SJSA1 (cell line): ENCODE measurements at places on chromosomes 13 and 19.

GRCh38 chr13:99496184-99497142 is 4.8 kb upstream of the TM9SF2 start:
- no peaks in the 10 kb centered on the region for H3K27me3 ChIP-seq
- DNase-seq, result peak; percentile 99
- H3K4me3 ChIP-seq, result peak overlapping the region; percentile 43
- peak overlapping the region; percentile 71 for H3K27ac ChIP-seq

DNA sequence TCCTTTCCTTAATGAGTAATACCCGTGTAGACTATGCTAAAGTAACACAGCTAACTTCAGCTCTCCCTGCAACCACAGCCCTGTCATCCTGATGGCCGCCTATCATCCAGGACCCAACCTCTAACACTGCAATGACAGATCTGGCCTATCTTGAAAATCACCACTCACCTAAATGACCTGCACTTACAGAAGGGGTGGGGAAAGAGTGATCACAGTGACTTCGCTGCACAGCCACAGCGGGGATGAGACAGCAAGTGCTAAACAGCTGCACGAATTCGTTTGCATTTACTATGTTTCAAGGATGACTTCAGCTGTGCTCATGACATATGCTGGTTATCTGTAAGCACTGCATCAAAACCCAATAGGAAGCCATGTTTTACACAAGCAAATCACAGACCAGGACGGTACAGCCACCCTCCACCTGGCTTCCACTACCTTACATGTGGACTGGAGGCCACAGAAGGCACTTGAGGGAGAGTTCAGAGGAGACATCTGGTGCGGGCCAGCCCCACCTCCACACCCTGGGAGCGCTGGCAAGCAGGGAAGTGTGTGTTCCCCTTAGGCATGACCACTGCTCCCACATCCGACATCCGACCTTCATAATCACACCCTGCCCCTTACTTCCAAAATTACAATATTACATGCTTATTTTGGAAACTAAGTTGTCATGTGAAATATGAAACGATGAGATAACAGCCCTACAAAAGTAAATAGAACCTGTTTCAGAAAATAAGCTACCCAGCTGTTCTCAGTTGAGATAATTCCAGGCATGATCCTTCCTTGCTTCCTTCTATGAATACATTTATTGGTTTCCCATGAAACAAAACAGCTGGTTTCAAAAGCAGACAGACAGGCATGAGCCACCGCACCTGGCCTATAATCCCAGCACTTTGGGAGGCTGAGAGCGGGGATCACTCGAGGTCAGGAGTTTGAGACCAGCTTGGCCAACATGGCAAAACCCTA is 95.7 kb downstream of the STK24 start:
- H3K36me3 ChIP-seq, result peaks cover 13% of the 10 kb centered on the region
- H3K27ac ChIP-seq, result no peak overlapping the region
- no peaks in the 10 kb centered on the region for H3K27me3 ChIP-seq
- no peak overlapping the region for H3K4me3 ChIP-seq
- no peak for DNase-seq

DNA sequence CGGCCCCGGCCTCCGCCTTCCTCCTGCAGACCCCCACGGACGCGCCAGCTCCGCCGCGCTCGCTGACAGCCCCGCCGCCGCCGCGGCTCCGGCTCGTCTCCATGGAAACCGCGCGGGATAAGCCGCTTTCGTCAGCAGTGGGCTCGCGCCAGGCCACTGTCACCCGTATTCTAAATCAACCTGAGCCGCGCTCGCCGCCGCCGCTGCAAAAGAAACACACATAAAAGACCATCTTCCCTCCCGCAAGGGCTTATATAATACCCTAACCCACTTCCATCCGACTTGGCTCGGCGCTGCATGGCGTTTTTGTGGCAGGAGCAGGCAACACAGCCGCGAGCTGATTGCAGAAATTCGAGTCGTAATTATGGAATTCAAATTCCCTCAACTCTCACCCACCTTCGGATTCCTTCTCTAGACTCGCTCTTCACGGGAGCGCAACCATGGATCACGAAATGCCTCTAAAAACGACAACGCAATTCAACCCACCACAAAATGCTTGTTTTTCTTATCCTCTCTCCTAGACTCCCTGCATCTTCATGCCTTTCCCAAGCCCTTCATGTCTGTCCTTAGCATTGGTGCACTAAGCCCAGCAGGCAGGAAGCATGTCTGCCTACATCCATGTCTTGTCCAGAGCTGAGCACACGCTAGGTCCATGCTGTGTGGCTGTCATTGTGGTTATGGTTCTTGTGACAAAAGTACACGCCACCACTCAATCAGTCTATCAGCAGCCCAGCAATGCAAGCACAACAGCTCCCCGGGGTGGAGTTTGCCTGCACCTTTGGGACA is at the start of gene AMER2:
Gene AMER2, minus strand, starts transcription at position 772 of the 786 bp plus-strand sequence. Its CDS starts 669 bp downstream, at position 103.
- no peaks in the 10 kb centered on the region for H3K36me3 ChIP-seq
- H3K27me3 ChIP-seq, result peaks cover 54% of the 10 kb centered on the region
- no peak within 1 kb of the TSS for H3K27ac ChIP-seq
- H3K4me1 ChIP-seq, result peaks cover 9% of the 10 kb centered on the region; the same call in 1 of the 2 replicates
- no peak within 1 kb of the TSS for H3K4me3 ChIP-seq

- DNase-seq, result no peak
- H3K27me3 ChIP-seq, result no peaks in the 10 kb centered on the region
- no peaks in the 10 kb centered on the region for H3K4me1 ChIP-seq
- no peak overlapping the region for H3K27ac ChIP-seq
- no peak overlapping the region for H3K4me3 ChIP-seq
Observed at GRCh38 chr13:68810660-68811059, 1297.0 kb upstream of the ATXN8OS start.

DNA sequence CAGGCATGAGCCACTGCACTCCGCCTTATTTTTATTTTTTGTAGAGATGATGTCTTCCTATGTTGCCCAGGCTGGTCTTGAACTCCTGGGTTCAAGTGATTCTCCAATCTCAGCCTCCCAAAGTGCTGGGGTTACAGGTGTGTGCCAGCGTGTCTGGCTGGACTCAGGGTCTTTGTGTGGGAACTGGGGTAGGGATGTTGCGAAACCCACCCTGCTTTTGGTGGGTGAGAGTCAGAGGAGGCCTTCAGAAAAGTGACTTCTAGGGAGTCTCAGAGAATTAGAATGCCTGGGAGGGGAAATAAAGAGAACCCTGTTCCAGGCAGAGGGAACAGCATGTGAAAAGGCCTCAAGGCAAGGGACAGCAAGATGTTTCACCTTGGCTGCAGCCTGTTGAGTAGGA is 13.2 kb downstream of the TLE5 start:
- no peak overlapping the region for H3K4me3 ChIP-seq
- H3K27me3 ChIP-seq, result no peaks in the 10 kb centered on the region
- peaks cover 17% of the 10 kb centered on the region for H3K36me3 ChIP-seq
- peaks cover 5% of the 10 kb centered on the region for H3K4me1 ChIP-seq
- no peak overlapping the region for H3K27ac ChIP-seq
- no peak for DNase-seq

- no peak overlapping the region for H3K4me3 ChIP-seq
- peak; percentile 23 for DNase-seq
- H3K4me1 ChIP-seq, result peaks cover 6% of the 10 kb centered on the region
- no peak overlapping the region for H3K27ac ChIP-seq
- H3K27me3 ChIP-seq, result no peaks in the 10 kb centered on the region
Observed at GRCh38 chr13:41746259-41746658, 214.7 kb downstream of the VWA8 start.

DNA sequence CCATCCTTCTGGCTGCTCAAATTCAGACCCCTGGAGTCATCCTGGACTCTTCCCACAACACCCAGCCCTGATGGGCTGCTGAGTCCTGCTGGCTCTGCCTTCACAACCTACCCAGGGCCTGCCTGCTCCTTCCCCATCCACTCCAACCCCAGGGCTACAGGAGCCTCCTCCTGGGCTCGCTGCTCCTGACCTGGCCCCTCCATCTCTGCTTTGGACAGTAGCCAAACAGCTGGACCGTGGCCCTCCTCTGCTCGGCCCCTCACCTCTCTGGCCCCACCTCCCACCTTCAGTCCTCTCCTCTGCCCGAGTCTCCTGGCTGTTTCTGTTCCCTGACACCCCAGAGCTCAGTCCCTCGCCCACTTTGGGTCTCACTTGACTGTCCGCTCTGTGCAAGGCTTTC is 66.7 kb downstream of the CEBPG start:
- H3K27me3 ChIP-seq, result no peaks in the 10 kb centered on the region
- no peak overlapping the region for H3K27ac ChIP-seq
- H3K36me3 ChIP-seq, result peaks cover 11% of the 10 kb centered on the region
- H3K4me1 ChIP-seq, result peaks cover 3% of the 10 kb centered on the region

DNA sequence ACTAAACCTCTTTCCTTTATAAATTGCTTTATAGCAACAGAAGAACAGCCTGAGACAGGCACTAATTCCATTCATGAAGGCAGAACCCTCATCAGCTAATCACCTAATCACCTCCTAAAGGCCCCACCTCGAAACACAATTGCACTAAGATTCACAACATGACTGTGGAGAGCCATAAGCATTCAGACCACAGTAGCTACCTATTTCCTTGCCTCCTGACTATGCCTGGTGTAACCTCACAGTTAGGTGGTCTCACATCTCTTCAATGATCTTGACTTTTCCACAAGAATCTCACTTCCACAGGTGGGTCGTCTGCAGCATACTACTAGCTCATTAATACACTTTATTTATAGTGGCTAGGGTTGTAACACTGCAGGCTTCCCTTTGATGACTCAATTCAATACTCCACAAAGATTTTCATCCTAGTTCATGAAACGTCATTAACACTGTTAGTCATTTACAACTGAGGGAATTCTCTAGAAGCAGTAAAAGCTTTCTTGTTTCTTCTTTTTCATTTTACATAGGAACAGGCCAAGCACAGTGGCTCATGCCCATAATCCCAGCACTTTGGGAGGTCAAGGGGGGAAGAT is 27.1 kb downstream of the STK24 start:
- H3K27ac ChIP-seq, result no peak overlapping the region
- no peak overlapping the region for H3K4me3 ChIP-seq
- no peaks in the 10 kb centered on the region for H3K27me3 ChIP-seq
- H3K4me1 ChIP-seq, result peaks cover 14% of the 10 kb centered on the region
- H3K36me3 ChIP-seq, result peaks cover 41% of the 10 kb centered on the region

DNA sequence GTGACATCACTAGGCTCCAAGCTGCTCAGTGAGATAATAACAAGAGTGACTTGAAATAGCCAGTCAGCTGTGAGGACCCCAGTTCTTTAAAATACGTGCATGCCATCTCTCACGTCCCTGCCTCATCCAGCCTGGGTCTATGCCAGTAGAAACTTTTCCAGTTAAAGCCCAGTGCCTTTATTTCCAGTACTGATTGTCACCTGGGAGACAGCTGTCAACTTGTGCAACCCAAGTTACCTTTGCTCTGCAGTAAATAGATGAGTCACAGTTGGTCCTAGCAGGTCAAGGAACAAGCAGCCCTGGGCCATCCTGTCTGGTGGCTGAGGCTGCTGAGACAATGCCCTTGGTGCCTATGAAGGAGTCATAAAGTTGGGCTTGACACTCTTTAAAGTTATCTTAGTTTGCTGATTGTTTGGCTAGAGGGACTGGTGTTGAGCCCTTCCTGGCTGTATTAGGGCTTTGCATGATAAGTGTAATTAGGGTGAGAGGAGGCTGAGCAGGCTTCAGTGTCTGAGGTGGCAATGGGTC is 228.7 kb downstream of the LACC1 start:
- H3K27ac ChIP-seq, result no peak overlapping the region
- no peaks in the 10 kb centered on the region for H3K27me3 ChIP-seq
- no peak overlapping the region for H3K4me3 ChIP-seq

- H3K4me1 ChIP-seq, result peaks cover 21% of the 10 kb centered on the region
- no peaks in the 10 kb centered on the region for H3K27me3 ChIP-seq
- no peak for DNase-seq
Observed at GRCh38 chr19:16197188-16197621, 506 bp upstream of the AP1M1 start.

DNA sequence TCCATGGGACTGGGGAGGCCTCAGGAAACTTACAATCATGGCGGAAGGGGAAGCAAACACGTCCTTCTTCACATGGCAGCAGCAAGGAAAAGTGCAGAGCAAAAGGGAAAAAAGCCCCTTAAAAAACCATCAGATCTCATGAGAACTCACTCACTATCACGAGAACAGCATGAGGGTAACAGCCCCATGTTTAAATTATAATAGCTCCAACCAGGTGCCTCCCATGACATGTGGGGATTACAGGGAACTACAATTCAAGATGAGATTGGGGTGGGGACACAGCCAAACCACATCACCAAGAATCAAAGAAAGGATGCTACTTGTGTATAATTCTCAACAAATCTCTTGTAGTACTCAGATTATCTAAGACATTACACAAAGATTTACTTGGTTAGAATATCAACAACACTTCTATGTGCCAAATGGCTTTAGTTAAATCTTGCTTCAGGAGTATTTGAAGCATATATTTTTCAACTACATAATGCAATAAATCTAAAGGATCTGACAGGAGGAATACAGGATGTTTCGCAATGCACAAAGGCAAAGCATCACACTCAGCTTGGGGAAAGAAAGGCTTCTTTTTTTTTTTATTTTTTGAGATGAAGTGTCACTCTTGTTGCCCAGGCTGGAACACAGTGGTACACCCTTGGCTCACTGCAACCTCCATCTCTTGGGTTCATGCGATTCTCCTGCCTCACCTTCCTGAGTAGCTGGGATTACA is 180.0 kb downstream of the LHFPL6 start:
- H3K27ac ChIP-seq, result no peak overlapping the region
- H3K4me3 ChIP-seq, result no peak overlapping the region
- H3K27me3 ChIP-seq, result no peaks in the 10 kb centered on the region
- DNase-seq, result no peak

- H3K4me3 ChIP-seq, result no peak overlapping the region
- DNase-seq, result no peak
- peaks cover 11% of the 10 kb centered on the region for H3K36me3 ChIP-seq
- no peak overlapping the region for H3K27ac ChIP-seq
- no peaks in the 10 kb centered on the region for H3K4me1 ChIP-seq
- H3K27me3 ChIP-seq, result no peaks in the 10 kb centered on the region
Observed at GRCh38 chr13:33146843-33147611, 130.8 kb downstream of the KL start.

DNA sequence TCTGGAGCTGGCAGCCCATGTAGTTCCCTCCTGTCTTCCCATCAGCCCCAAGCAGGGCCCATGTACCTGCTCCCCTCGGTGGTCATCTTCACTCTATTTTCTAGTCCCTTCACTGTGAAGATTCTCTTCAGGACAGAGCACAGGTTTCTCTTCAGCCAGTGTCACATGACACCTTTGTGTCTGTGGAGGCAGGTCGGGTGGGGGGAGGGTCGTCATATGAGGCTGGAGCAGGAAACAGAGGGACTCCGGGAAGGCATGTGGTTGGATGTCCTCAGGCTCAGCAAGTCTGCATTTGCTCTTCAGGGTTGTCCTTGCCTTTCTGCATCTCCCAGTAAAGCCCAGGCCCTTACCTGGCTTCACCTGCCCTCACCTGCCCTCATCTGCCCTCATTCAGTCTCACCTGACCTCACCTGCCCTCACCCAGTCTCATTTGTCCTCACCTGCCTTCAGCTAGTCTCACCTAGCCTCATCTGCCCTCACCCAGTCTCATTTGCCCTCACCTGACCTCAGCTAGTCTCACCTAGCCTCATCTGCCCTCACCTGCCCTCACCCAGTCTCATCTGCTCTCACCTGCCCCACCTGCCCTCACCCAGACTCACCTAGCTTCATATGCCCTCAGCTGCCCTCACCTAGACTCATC is 120.3 kb downstream of the ZDHHC20 start:
- no peak overlapping the region for H3K4me3 ChIP-seq
- DNase-seq, result no peak
- H3K36me3 ChIP-seq, result no peaks in the 10 kb centered on the region
- no peaks in the 10 kb centered on the region for H3K4me1 ChIP-seq
- H3K27me3 ChIP-seq, result no peaks in the 10 kb centered on the region
